Neural crest cell (in vitro differentiated cells): ENCODE measurements at places on chromosomes 6 and 20. TPM values are rescaled to one million over a fixed set of nuclear protein-coding genes. Genes with fewer than 3 reads are reported as not detected.

Gene DEFB118
- total RNA-seq: not detected in 2 replicates

Gene KIF25
- 0.72 and 1.0 TPM in 2 replicates for total RNA-seq

Gene BNIP5
- not detected in 2 replicates for total RNA-seq

Gene ENPP4
- 3.3 and 3.6 TPM in 2 replicates for total RNA-seq

Gene LINC00237
- total RNA-seq: not detected in 2 replicates

Gene RBBP8NL
- not detected in 2 replicates for total RNA-seq

Gene PRL
- not detected in 2 replicates for total RNA-seq

Gene SLC2A10
- 11.3 and 12.7 TPM in 2 replicates for total RNA-seq

Gene METTL24
- total RNA-seq: 3.6 and 4.7 TPM in 2 replicates

Gene HLA-DPA1
- total RNA-seq: 1.8 and 3.4 TPM in 2 replicates

Gene ZNF391
- total RNA-seq: 10.1 and 10.2 TPM in 2 replicates

DNA sequence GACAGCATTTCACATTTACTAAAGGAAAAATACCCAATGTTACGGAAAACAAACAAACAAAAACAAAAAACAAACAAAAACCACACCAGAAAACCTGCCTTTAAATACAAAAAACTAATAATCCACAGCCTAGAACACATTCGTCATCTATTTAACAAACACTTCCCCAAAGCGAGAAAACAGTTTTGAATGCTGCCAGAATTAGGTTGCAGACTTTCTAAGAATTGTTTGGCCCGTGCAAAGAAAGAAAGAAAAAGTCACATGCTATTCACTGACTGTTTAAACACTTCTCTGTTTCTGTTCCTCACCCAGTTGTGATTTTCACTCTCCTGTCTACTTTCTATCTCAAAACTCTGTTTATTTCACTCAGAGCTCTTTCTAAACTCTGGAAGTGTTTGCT lies 52.5 kb downstream of the BCAS1 start:
- no peak for DNase-seq

- DNase-seq: no peak
These were observed 69.0 kb downstream of the AFG1L start for GRCh38 chr6:108363889-108364313.

DNA sequence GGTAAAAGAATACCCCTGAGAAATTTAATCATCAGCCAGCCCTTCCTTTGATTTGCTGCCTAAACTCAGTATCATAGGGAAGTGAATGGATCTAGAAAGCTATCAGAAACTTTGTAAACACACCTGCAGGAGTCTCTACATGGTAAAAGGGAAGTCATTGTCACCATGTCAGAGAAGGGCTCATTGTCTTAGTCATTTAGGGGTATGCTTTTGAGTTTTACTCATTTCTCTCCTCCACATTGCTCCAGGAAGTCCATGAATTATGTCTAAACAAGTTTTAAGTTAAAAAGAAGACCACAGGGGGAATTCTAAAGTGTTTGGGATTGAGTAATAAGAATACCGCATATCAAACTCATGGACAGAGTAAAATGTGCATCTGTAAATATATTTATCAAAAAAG lies 2.5 kb downstream of the SLC17A1 start:
- no peak for DNase-seq

DNA sequence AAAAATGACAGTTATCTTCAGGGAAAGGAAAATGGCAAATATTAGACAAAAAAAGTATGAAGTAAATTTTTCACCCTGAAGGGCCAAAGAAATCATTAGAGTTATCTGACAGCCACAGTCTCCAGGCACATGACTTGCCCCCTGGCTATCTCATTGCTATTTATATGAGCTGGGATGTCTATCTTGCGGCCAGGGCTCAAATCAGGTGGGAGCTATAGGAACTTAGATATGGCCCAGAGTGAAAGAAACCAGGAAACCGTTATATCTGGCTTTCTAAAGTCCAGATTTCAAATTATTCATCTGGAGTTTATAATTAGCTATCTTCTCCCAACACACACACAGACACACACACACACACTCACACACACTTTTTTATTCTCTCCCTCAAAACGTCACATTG lies 135.3 kb upstream of the EEF1E1 start:
- DNase-seq: no peak

DNA sequence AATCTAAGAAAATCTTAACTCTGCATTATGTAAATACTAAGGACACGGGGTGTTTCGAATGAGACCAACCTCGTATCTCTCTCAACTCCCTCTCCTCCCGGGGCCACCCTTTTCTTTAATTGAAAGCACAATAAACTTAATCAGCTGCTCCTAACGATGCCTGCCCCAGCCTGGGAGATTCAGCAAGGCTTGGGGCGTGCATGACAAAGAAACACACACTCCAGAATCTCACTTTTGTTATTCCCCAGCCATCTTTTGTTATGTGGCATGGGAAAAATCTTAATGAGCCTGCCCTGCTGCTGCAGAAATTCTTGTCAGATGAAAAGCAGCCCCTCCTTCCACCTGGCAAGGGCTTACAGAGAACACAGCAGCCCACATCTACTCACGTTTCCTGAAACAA lies 117.4 kb downstream of the TTLL2 start:
- peak; percentile 26 for DNase-seq

GRCh38 chr20:24588047-24588635 lies 118.7 kb downstream of the SYNDIG1 start:
- no peak for DNase-seq

DNA sequence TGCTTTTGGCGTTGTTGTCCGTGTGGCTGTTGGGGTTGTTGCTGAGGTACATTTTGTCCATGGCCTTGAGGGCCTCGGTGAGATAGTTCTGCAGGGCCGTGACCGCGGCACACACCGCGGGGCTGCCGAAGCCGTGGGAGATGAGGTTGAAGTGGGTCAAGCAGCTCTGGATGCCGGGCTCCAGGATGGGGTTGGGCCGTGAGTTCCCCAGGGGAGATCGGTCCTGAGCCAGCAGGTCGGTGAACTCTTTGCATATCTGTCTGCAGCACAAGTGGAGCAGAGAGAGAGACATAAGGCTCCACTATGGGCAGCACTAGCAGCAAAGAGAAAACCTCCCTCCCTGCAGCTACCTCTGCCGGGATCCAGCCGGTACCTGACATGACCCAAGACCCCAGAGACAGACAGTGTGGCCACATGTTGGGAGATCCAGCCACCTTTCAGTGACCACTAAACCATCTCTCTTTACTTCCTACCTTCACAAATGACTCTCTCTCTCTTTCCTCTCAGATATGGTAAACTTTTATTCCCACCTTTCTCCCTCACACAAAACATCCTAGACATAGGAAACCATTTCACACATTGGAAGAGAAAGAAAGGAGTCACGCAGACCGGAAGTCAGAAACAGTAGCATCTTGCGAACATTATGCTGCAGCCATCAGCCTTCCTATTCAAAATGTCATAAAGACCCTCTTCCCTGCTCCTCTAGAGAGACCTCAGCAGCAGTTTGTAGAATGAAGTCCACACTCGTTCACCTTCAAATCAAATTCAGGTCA lies 16.2 kb downstream of the TFAP2A start:
- no peak for DNase-seq

DNA sequence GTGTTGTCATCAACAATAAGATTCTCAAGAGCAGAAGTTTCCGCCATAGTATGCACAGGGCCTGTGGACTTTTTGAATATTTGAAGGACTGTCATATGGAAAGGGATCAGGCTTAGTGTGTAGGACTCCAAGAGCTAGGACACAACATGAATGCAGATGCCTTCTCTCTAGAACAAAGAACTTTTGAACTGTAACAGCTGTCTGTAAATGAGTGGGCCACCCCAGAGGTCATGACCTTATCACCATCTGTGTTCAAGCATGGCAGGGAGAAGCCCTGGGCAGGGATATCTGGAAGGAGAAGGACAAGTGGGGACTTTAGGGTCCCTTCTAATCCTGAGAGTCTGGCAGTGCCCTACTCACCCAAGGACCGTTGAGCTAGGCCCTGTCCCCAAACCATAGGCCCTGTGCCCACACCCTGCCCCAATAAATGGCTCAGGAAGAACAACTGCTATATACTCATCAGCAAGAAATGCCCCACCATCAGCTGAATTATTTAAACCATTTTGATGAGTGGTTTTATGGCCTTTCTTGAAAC lies 70.6 kb downstream of the MTHFD1L start:
- no peak for DNase-seq

- DNase-seq: no peak
These were observed 77.1 kb upstream of the CDYL start for GRCh38 chr6:4698901-4699659.

GRCh38 chr20:59829054-59829785 lies 104.2 kb downstream of the SYCP2 start:
- DNase-seq: no peak

DNA sequence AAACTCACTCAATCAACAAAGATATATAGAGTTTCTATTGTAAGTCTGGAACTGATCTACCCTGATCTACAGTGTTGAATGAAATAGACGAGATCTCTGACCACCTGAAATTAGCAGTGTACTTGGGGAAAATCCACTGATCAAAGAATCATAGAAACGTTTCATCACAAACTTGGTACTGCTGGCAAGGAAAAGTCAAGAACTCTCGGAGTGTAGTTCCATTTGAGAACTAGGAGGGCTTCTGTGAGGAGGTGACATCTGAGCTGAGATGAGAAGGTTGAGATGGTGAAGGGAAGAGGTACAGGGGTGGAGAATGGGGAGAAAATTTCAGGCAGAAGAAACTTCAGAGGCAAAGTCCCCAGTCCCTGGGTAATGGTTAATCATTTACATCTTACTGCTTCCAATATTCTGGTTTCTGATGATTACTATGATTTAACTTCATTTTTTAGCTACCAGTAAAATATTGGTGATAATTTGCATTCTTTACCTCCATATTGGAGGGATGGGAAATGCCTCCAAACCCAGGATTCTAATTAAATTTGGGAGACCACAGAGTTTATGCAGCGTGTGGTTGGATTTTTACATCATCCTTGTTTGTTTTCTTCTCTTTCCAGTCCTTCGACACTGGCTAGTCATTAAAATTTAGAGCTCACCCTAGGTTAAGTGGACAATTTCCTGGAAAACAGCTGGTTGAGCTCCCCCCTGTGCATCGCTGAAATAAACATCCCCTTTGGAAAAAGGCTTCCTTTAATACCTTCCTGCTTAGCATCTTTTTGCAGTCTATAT lies 191.9 kb downstream of the BCAS1 start:
- DNase-seq: no peak

- no peak for DNase-seq
These were observed 4.9 kb upstream of the TMEM242 start for GRCh38 chr6:157328108-157328692.

GRCh38 chr6:37862992-37863391 lies 43.5 kb downstream of the ZFAND3 start:
- no peak for DNase-seq

- no peak for DNase-seq
These were observed 361.0 kb downstream of the TAF4 start for GRCh38 chr20:61704661-61705060.

DNA sequence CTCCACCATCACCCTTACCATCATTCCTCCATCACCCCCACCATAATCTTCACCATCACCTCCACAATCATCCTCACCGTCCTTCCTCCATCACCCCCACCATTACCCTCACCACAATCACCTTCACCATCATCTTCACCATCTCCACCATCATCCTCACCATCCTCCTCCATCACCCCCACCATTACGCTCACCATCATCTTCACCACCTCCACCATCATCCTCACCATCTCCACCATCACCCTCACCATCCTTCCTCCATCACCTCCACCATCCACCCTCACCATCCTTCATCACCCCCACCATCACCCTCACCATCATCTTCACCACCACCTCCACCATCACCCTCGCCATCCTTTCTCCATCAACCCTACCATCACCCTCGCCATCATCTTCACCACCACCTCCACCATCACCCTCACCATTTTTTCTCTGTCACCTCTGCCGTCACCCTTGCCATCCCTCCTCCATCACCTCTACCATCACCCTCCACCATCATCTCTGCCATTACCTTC lies 33.1 kb upstream of the MPC1 start:
- no peak for DNase-seq
